ENCODE measurements at places on chromosomes 13 and 19.

GRCh38 chr19:17138937-17139598, 63.5 kb downstream of the MYO9B start:
- no peak for DNase-seq

- no peak for DNase-seq
These were observed 33.5 kb downstream of the CNMD start for GRCh38 chr13:52706081-52706480.

GRCh38 chr19:54606230-54606629, 12.8 kb downstream of the LILRA1 start:
- DNase-seq: no peak

DNA sequence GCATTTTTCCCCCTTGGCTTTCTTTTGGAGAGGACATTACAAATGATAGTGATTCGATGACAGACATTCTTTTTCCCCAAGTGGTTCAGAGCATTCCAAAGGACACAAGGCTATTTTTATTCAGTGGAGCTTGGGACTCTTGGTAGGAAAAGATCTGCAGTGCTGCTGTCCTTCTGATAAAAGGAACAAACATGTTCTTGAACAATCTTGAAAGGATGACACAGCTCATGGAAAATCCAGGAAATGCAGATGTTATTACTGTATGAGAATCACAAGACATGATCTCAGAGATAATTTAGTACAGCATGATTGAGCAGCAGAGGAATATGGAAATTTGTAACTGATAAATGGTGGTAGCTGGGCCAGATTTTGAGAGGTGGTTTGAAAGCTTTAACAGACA, 96.2 kb upstream of the RFC3 start:
- no peak for DNase-seq

DNA sequence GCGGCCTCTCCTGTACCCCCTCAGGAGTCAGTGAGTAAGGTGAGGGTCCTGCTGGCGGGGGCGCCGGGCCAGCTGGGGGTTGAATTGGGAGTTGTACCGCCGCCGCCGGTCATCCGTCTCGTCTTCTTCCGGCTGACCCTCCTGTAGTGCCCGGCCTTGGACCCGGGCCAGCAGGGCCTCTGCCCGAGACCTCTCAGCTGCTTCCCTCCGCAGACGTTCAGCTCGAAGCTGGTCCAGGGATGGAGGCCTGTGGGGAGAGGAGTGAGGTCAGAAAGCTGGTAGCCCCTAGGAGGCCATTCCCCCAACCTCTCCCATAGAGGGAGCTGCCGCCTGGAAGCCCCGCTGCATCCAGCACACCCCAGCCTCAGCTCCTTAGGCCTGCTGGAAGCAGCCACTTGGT, 3.8 kb downstream of the LENG1 start:
- no peak for DNase-seq

DNA sequence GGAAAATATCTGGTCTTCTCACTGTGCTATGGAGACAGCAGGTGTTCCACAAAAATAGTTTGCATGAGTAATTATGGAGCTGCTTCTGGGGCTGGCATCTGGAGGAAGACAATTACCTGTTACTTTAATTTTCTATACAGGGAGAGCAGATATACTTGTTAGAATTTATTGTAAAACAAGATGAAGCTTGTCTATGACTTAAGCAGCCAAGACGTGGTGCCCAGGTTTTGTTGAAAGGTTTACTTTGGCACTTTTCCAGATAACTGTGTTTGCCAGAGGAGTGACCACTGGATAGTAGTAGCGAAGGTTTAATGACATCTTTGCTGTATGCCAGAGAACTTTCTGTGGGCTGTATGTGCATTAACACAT, 134.5 kb upstream of the KL start:
- DNase-seq: no peak

GRCh38 chr13:51553531-51553930, 30.7 kb upstream of the WDFY2 start:
- DNase-seq: no peak

GRCh38 chr19:29609636-29610035, 3.6 kb downstream of the POP4 start:
- no peak for DNase-seq

- DNase-seq: no peak
These were observed 8.6 kb downstream of the NPAS1 start for GRCh38 chr19:47028195-47028601.

- no peak for DNase-seq
These were observed 37.3 kb downstream of the KDM4B start for GRCh38 chr19:5006201-5006600.

Measured in RKO (cell line).